T-helper 1 cell (primary cell): ENCODE measurements at places on chromosomes 2 and 18.

GRCh38 chr2:105660489-105660888 lies 84.2 kb upstream of the NCK2 start:
- DNase-seq: no peak

GRCh38 chr2:241774419-241775222 lies 2.0 kb upstream of the GAL3ST2 start:
- no peak for DNase-seq

- no peak for DNase-seq
Measured at GRCh38 chr2:12333293-12333692, 383.4 kb upstream of the TRIB2 start.

- DNase-seq: no peak
Measured at GRCh38 chr18:56445422-56445821, 193.0 kb downstream of the TXNL1 start.

GRCh38 chr2:128545829-128546228 lies 227.2 kb upstream of the HS6ST1 start:
- no peak for DNase-seq
